ENCODE measurements at places on chromosomes 2 and 18. TPM values are rescaled to one million over a fixed set of nuclear protein-coding genes. Genes with fewer than 3 reads are reported as not detected.

DNA sequence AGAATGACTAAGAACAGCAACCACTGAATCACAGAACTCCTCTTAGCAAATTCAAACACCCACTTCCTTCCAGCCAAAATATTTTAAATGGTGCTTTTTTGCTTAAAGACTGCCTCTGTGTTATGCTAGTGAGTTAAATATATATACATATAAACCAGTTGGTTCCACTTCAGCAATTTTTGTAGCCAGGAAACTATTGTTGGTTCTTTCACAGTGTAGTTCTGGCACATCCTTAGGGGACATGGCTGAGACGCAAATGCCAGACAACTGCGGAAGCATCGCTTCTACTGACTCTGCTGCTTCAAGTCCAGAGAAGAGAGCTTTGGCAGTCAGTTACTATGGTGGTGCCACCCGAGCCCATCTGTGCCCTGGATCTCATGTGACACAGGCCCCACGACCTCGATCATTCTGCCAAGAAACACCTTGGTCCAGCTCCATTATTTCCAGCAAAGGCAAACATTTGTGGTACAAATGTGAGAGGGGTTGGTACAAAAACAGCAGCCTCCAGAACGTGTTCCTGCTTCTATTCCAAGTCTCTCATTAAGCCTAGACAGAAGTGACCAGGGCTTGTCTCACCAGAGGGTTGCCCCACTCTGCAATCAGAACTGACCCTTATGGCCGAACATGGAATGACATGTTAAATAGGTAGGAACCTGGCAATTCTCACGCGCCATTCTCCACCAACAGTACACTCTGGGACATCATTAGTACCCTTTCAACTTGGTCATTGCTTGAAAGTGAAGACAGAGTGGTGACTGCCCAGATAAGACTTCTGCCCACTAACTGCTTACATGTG is 117.8 kb upstream of the NRP2 start:
- no peak for DNase-seq

- DNase-seq: no peak
These were observed 347.5 kb downstream of the METTL4 start for GRCh38 chr18:2223849-2224248.

- DNase-seq: no peak
These were observed 9.9 kb downstream of the NFE2L2 start for GRCh38 chr2:177254433-177255226.

DNA sequence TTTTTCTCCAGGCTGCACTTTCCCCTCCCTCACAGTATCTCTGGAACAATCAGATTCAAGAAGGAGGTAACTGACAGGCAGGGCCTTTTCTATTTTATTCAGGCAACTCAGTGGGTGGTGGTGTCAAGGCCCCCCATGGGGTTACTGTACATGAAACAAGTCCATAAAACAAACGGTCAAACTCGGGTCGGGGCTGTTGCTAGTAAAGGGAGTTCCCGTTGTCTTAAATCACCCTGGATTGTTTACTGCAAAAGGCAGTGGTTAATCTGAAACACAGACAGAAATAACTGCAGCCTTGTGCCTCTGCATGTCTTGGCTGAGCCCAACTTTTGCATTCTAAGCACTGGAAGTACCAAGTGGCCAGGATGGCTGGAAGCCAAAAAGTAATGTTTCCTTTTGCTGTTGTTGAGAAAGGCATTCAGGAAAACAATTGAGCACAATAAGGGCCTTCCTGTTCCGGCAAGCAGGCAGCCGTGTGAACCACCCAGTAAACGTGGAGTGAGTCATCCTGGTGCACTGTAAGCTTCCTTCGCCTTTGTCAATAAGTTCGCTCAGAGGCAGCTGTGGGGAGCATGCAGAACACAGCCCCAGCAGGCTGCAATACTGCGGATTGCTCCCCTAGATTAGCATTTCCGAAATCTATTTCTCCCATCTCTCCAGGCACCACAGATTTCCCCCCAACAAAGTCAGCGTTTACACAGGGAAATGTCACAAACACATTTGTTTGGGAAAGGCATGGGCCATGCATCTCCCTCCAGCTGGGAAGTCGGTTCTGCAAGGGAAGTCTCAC is 149.6 kb downstream of the IRS1 start:
- peak; percentile 73 for DNase-seq

Gene MLPH
- total RNA-seq: 423 TPM

Measured in upper lobe of right lung (tissue), 1 donor.